ENCODE measurements at places on chromosomes 4 and X. TPM values are rescaled to one million over a fixed set of nuclear protein-coding genes. Genes with fewer than 3 reads are reported as not detected.

DNA sequence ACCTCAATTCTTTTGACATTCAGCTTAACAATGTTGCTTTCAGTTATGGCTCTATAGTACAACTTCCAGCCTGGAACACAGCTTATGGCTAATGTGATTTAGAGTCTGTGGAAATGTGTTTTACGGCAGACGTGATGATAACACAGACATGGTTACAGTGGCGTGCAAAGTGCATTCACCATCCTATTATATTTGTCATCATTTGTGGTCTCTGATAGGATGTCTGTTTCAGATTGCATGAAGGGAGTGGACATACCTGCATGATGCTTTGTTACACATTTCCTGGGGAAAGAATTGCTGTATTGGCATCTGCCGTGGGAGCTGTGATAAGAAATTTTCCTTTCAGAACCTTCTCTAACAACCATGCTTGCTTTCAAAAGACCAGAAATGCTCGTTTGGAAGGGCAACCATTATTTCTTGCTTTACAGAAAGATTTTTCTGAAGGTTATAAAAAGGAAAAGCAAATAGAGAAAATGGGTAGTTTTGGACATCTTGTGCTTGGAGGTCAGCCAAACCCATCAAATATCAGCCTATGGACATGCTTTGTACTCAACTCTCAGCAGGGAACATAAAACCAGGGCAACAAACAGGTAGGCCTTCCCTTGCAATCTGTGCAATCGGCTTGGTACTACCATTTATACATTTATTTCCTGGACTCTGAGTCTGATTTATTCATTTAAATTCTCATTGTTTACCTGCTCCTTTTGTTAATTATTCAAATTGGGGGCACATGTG is 273.9 kb downstream of the TLL1 start:
- no peak for DNase-seq

- peak; percentile 6 for DNase-seq
Observed at GRCh38 chrX:153521034-153521433, 3.6 kb downstream of the ATP2B3 start.

DNA sequence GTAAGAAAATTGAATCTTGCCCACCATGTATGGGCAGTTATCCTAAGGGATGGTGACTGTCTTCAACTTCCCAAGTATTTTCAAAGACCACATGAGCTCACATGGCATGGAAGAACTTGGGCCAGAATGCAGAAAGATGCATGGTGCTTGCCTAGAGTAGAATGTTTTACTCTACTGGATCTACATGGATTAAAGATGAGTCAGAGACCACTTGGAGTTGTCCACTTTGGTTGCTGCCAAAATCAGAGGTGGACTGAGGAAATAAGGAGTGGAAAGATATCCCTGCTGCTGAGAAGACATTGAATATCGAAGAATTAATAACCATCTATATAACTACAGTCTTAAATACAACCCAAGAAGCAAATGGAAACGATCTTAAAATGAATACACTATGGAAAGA is 498.1 kb downstream of the NLGN4X start:
- no peak for DNase-seq

The SMARCA1 gene
- 41.9 TPM for total RNA-seq

The PLP1 gene
- total RNA-seq: 2.9 TPM

GRCh38 chrX:104922206-104922621 is 298.3 kb downstream of the TEX13A start:
- DNase-seq: peak; percentile 39

DNA sequence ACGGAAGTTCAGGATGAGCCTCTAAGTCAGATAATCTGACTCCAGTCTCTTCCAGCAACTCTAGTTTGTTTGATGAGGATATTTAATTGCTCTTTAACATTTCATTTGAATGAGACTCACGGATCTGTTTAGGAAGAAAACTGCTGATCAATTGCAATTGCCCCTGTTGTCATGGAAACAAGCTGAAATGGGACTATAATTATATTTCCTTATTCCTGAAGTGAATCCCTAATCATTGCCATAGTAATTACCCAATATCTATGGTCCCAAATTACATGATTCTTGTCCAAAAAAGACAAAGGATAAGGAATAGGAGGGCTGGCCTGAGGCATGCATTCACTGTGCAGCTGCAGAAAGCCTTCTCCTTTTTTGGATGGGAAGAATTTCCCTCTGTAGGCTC is 105.3 kb downstream of the AASDH start:
- DNase-seq: no peak

- DNase-seq: no peak
Observed at GRCh38 chr4:158094413-158095134, 78.3 kb downstream of the GASK1B start.

GRCh38 chrX:10483191-10483831 is 137.1 kb downstream of the MID1 start:
- no peak for DNase-seq

GRCh38 chr4:38298868-38299713 is 338.9 kb downstream of the PTTG2 start:
- DNase-seq: no peak

- DNase-seq: no peak
Observed at GRCh38 chrX:130555341-130555740, 153.6 kb downstream of the RBMX2 start.

DNA sequence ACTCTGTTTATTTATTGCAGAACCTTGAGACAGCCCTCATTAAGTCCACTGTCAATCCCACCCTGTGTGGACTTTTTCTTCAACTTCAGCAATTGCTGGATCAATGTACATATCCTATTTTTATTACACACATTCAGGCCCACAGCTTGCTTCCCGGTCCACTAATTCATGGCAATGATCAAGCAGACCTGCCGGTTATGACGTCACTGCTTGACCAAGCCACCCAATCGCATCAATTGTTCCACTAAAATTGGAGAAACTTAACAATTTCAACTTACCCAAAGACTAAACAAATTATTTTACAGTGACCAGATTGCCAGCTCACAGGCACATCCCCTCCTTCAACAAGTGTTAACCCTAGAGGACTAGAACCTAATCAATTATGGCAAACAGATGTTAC is 240.4 kb upstream of the MAGEB18 start:
- no peak for DNase-seq

The ADAM29 gene
- 5.3 TPM for total RNA-seq

- DNase-seq: no peak
Observed at GRCh38 chrX:82961129-82961528, 547.0 kb upstream of the POU3F4 start.

DNA sequence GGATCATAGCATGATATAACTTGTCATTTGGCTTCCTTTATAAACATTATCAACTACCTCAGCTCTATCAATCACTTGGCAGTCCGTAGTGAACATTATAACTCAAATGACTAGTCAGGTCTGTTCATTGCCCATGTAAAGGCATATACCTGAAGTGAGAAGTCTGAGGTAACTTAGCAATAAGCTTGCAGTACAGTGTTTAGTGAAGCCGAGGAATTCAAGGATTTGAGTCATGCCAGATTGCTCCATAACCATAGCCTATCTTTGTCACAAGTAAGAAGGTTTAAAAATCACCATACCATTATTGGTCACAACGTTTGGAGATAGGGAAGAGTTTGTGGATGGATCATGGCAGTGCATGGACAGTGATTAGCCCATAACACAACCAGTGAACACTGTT is 41.6 kb downstream of the AR start:
- no peak for DNase-seq

The RS1 gene
- not detected for total RNA-seq

GRCh38 chr4:14810121-14810520 is 192.2 kb upstream of the CPEB2 start:
- no peak for DNase-seq

DNA sequence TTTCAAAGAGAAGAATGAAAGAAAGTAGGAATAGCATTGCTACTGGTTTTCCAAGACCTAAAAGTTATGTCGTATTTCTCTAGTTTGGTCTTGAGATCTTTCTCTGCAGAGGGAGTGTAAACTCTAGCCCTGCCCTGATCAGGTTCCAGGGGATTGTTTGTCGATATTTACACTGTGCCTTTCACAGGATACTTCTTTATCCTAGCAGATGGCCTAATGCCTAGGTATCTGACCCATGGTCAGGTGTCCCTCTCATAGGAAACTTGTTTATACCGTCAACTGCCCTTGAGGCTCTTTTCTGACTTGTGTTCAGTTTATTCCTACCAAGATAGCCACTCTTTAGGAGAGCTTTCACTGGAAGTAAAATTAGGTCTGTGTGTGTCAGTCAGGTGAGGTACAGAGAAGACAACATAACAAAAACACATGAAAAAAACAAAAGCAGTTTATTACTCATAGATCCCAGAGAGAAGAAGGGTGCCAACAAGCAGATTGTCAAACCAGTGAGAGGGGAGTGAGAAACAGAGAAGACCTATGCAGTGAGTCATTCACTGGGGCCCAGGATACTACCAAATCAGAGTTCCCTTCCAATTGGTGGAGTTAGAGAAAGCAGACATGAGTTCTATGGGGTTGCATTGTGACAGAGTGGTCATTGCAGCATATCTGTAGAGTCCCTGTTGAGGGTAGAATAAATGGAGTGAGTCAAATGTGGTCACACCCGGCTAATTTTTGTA is 40.6 kb upstream of the THOC2 start:
- no peak for DNase-seq

DNA sequence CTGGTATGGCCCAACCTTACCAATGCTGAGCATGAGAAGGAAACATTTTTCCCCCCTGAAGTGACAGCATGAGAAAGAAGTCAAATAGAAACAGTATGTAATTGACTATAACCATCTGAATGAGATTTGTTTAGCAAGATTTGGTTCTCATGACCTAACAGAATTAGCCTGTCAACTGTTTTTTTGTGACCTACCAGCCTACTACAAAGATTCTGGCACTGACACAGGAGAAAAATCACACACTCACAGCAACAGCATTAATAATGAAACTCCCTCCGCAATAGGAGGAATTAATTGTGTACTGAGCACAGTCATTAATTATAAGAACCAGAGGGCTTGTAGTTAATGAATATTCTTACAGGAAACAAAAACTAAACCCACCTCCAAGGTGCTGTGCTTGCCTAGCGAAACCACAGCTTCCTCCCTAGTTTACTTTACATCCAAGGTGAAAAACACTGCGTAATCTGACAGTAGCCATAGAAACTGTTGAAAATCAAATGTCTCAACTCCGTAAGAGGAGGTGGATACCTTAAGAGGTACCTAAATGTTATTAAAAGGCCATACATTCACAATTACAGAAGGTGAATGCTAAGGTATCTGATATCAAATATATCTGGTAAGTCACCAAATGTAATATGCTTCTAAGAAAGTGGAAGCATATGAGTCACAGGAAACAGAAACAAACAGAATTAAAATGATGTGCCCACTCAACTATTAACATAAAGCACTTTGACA is 34.9 kb downstream of the MMRN1 start:
- no peak for DNase-seq

The SAGE1 gene
- total RNA-seq: not detected

GRCh38 chr4:52657618-52658501 is 1.2 kb downstream of the USP46 start:
- peak; percentile 13 for DNase-seq

DNA sequence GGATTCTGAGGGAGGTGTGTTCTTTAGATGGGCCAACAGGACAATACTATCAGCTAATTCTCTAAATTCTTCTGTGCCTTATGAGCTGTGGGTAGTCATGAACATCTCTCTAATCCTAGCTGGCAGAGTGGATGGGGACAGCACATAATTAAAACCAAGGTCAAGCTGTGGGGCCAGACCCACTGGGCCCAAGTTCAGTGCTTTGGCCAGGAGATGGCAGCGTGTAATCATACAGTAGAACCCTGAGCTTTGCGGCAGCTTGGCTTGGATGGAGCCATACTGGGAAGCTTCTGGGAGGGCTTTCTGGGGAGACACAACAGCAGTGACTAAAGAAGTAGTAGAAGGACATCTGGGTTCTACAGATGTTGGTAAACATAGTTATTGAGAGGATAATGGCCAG is 140.3 kb upstream of the CXCL13 start:
- peak; percentile 29 for DNase-seq

DNA sequence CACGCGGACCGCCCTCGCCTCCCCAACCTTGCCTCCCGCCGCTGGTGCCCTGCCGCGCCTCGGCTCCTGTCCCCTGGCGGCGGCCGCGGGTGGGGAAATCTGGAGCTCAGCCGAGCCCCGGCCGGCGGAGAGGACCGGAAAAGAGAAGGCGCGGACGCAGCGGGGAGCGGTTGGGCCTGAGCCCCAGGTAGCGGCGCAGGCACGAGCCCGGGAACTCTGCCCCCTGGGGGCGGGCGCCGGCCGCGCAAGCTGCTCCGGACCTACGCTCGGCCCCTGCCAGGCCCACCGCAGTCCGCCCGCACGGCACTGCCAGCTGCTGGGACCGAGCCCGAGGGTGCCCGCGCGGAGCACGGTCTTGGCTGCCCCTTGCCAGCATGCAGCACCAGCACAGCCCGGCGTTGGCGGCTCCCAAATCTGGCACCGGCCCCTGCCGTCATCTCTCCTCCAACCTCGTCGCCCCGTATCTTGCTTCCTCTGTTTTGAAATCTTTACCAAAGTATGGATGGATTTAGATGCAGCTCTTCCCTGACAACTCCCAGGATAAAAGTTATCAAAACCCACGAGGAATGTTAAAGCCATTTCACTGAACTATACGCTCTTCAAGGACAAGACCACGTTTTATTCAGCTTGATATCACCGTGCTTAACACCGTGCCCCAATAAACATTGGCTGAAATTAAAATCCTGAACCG is at the start of gene PRSS12:
PRSS12 (minus strand) TSS at position 161 of the 691 bp plus-strand sequence. CDS start 283 bp downstream, outside the sequence.
- DNase-seq: peak; percentile 30

GRCh38 chr4:6236816-6237390 is 32.7 kb upstream of the WFS1 start:
- DNase-seq: no peak

GRCh38 chr4:47713129-47713834 is 124.6 kb downstream of the CORIN start:
- no peak for DNase-seq

GRCh38 chrX:38341442-38341841 is 11.0 kb upstream of the OTC start:
- DNase-seq: no peak

GRCh38 chr4:4574792-4575191 is 32.9 kb upstream of the STX18 start:
- DNase-seq: peak; percentile 68

The TKTL1 gene
- total RNA-seq: not detected

The RTL3 gene
- 0.32 TPM for total RNA-seq

- DNase-seq: no peak
Observed at GRCh38 chr4:103026868-103027267, 7.4 kb upstream of the SLC9B1 start.

The GPM6B gene
- 12.3 TPM for total RNA-seq

GRCh38 chrX:66728818-66729271 is 90.0 kb upstream of the EDA2R start:
- peak; percentile 43 for DNase-seq

Measured in prostate gland (tissue), 2 donors.